Hematopoietic multipotent progenitor cell treated with erythropoietin and hydrocortisone succinate and interleukin-3 and kit ligand, for 4 days (in vitro differentiated cells): ENCODE measurements at places on chromosomes 6 and 20.

DNA sequence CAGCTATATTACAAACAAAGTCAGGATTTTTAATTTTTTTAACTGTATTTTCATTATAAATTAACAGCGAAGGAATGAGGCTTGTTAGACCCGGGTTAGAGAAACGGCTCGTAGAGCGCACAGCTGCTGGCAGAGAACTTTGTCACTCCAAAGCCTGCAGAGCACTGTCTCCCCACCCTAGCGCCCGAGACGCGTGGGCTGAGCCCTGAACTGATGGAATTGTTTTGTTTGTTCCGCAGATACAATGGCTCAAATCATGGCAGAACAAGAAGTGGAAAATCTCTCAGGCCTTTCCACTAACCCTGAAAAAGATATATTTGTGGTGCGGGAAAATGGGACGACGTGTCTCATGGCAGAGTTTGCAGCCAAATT, 810 bp downstream of the LAMP5 start:
- no peak for DNase-seq

- DNase-seq: no peak
Measured at GRCh38 chr20:57657535-57658446, 37.6 kb upstream of the ZBP1 start.

DNA sequence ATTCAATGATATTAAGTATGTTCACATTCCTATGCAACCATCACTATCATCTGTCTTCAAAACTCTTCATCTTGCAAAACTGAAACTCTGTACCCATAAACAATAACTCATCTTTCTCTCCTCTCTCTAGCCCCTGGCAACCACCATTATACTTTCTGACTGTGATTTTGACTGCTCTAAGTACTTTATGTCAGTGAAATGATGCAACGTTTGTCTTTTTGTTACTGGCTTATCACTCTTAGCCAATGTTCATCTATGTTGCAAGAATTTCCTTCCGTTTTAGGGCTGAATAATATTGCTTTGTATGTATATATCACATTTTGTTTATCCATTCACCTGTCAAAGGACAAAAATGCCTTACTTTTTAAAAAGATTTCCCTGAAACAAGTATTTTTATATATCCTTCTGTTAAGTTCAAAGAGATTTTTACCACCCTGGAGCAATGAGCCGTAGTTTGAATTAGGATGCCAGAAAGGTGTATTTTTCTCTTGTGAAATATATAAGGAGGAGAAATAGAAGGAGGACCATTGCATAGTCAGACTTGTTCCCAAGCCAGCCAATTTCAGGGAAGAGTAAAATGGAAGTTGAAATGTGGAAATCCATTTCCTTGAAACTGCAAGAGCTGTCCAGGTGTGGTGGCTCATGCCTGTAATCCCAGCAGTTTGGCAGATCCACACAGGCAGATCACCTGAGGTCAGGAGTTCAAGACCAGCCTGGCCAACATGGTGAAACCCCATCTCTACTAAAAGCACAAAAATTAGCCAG, 4.0 kb upstream of the CGAS start:
- DNase-seq: peak; percentile 84

GRCh38 chr6:259901-260508, 32.3 kb upstream of the DUSP22 start:
- peak; percentile 21 for DNase-seq

GRCh38 chr20:1377984-1378734, 14.7 kb downstream of the FKBP1A start:
- no peak for DNase-seq

DNA sequence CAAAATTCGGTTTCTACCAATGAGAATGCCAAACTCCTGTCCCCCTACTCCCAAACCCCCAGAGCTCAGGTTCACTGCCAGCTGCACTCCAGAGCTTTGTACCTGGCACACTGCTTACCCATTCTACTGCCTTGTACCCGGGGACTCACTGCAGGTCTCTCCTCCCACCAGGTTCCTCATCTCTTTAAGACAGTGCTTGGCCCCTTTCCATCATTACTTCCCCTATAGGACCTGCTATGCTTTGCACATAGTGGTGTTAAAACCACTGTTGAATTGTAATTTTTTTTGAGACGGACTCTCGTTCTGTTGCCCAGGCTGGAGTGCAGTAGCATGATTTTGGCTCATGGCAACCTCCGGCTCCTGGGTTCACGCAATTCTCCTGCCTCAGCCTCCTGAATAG, 25.9 kb downstream of the LYRM4 start:
- peak; percentile 34 for DNase-seq
